ELF-1 (cell line): ENCODE measurements at places on chromosomes 7 and 10.

DNA sequence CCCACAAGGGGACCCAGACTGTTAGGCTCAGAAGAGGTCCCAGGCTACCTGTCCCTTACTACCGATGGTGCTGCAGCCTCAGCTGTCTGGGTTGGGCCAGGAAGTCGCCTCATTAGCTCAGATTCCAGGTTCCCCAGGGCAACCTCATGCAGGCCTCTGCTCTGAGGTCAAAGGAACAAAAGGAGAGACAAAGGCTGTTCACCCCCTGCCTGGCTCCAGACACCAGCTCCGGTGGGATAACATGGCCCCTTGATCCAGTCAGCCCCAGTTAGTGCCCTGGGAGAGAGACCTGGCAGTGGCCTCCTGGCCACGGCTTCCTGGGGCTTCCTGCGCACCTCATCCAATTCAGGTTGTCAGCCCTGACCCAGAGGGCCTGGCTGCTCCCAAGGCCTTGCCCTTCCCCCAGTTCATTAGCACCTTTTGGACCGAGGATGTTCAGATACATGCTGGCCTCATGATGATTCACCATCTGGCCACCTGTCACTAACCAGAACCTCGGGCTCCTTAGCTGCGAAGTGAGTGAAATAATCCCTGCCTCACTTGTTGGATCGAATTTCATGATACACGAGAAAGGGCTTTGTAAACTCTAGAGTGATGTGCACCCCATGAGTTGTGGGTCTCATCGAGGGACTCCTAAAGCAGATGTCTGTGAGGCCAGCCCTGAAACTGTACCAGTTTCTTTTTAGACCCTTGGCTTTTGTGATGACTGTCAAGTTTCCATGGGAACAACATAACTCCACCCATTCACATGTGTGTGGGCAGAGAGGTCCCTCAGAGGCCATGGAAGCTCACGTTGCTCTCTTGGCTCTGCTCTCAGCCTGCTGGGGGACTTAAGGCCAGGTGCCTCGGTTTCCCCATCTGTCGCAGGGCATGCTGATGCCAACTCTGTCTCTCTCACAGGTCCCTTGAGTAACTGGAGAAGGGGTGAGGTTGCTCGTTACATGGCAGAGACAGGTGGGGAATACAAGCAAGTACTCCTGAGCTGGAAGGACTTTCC, 79.5 kb upstream of the PCBD1 start:
- peak; percentile 57 for DNase-seq

DNA sequence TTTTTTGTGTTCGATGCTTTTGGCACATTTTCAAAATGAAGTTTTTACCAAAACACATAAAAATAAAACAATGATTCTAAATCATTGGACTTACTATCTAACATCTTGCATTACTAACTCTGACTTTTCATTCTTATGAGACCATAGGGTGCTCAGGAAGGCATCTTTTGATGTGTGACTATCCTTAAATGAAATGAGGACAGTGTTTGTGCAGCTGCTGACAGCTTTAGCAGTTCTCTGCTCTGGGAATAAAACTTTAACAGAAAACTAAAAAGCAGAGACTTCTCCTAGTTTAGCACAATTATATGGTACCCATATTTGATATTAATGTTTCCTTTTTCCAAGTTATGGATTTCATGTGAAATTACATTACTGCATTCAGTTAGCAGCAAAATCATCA, 471.6 kb downstream of the ARL4A start:
- DNase-seq: no peak

DNA sequence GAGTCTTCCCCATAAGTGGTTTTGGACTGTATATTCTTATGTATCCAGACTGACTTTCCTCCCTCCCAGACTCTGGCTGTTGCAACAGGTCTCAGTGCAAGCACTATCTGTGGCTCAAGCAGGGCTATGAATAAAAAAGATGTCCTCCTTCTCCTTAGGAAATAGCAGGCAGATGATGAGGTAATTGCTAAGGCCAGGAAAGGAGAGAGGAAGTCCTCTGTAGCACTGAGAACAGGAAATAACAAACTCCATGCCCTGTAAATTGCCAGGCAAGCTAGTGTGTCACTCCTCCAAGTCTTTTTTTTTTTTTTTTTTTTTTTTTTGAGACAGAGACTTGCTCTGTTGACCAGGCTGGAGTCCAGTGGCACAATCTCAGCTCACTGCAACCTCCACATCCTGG, 900.1 kb downstream of the TYW1 start:
- DNase-seq: no peak

DNA sequence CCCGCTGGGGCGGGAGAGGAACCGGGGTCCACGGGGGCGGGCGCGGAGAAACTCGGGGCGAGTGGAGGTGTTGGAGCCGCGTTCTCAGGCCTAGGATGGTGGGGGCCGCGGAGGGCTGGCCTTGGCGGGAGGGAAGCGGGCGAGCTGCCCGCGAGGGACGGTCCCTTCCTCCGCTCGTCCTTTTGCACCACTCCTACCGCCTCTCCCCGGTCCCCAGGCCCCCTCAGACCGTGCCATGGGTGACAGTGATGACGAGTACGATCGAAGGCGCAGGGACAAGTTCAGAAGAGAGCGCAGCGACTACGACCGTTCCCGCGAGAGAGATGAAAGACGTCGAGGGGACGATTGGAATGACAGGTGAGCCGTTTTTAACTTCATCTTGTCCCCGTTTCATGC, 451 bp downstream of the SRRT start:
- no peak for DNase-seq

- DNase-seq: no peak
Measured at GRCh38 chr10:69464801-69465401, 13.6 kb downstream of the TSPAN15 start.

GRCh38 chr7:4234498-4234855, 447.6 kb upstream of the FOXK1 start:
- DNase-seq: no peak

DNA sequence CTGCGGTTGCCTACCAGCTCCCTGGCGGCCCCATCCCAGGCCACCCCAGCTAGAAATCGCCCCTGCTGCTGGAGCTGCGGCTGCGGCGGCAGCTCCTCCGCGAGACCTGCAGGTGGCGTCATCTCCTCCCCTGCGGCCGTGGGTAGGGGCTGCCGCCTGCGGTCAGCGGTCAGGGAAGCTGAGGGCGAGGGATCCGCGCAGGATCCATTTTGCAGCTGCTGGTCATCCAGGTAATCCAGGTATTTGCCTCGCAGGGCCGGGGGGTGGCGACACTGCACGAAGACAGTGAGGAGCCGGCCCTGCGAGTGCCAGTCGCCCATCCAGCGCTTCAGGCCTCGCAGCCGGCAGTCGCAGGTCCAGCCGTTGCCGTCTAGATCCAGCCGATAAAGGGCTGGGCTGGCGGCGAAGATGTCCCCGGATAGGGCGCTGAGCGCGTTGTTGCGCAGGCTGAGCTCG, 1.5 kb downstream of the TRIL start:
- DNase-seq: peak; percentile 92

DNA sequence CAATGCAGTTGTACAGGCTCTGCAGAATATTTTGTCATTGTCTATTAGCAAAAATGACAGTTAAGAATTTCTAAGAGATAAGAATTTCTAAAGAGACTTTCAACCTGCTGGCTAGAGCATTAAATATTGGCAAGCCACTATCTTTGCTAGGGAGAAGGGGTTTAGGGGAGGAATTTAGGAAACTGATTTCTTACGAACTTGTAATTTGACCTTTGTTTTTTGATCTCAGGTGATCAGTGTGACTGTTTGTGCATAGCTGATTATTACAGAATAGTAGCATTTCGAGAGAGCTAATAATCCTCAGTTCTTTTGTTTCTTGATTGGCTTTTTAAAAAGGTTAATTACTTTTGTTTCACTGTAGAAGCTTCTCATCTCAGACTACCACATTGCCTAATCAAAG, 68.1 kb downstream of the ST7 start:
- no peak for DNase-seq

DNA sequence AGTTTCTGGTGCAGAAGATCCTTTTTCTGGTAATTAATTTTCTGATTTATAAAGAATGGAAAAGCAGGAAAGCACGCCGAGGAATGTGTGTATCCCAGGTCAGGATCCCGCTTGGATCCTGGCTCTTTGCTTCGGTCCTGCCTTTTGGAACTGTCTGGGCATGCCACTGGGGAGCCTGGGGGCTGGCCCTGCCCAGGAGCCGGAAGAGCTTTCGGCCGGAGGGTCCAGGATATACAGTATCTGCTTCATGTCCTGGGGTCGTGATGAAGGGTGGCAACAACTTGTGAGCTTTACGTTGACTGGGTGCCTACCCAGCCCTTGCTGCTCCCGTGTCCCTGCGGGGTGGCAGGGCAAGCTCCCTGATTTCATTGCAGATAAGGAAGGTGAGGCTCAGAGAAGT, 2.4 kb downstream of the SH2D4B start:
- no peak for DNase-seq

GRCh38 chr7:29084832-29085231, 61.5 kb downstream of the CPVL start:
- no peak for DNase-seq

- no peak for DNase-seq
Measured at GRCh38 chr10:64785816-64786215, 1264.6 kb downstream of the REEP3 start.

DNA sequence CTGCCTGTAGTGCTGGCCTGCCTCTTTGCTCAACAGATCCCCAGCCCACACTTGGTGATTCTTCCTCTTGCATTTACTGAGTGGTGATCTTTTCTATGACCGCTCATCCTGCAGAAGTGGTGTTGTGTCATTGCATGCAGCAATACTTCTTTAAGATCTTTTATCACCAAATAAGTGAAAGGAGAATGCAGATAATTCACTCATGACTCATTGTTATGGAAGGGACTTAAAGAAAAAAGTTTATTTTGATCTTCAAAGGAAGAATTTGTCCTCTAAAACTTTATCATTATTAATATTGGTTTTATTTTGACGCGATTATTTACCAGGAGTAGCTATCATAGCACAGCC, 489.1 kb upstream of the CELF2 start:
- no peak for DNase-seq

GRCh38 chr7:53302496-53303246, 267.2 kb downstream of the POM121L12 start:
- no peak for DNase-seq

DNA sequence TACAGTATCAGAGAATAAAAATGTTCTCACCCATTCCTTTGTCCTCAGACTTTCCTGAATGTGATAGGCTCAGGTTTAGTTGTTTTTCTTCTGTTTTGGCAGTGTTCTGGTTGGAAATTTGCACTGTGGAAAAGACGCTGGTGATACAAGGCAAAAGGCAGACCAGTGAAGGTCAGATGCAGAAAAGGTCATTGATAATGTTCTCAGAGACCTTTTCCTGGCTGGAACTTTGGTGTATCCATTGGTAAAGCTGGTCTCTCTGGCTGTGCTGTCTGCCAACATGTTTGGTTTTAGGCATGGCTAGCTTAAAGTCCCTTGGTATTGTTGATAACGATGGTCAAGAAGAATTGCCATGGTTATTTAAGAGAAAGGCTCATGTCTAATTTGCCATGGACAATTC, 11.5 kb downstream of the ARID5B start:
- DNase-seq: no peak

GRCh38 chr10:43215758-43216455, 51.0 kb downstream of the RASGEF1A start:
- no peak for DNase-seq

GRCh38 chr10:84987039-84987438, 658.6 kb downstream of the CCSER2 start:
- no peak for DNase-seq

GRCh38 chr7:2288503-2288902, 25.7 kb downstream of the SNX8 start:
- DNase-seq: no peak

DNA sequence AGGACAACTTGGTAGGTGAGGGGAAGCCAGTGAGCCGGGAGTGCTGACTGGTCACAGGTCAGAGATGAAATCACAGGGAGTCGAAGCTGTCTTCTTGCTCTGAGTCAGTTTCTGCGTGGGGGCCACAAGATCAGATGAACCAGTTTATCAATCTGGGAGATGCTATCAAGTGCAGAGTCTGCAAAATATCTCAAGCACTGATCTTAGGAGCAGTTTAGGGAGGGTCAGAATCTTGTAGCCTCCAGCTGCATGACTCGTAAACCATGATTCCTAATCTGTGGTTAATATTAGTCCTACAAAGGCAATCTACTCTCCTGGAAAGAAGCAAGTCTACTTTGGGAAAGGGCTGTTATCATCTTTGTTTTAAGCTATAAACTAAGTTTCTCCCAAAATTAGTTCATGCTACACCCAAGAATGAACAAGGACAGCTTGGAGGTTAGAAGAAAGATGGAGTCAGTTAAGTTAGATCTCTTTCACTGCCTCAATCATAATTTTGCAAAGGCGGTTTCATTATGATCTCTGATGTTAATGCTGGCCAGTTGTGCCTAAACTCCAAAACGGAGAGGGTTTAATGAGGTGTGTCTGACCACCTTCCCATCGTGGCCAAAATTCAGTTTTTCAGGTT, 8.4 kb upstream of the LMOD2 start:
- no peak for DNase-seq

DNA sequence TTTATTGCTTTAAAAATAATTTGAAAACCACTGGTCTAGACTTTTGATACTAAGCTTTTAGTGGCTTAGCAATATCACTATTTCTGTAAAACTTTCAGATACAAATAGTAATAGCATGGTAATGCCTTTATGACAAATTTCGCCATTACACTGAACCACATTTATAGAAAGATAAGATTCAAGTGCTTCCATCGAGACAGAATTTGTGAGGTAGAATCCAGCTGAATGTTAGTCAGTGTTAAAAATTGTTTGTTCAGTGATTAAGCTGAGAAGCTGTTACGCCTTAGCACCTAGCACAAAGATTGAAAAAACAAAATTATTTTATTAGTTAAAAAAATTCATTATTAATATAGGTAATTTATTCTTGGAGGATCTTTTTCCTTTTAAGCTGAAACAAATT, 36.5 kb downstream of the GNAT3 start:
- DNase-seq: no peak

GRCh38 chr10:132708441-132708840, 77.5 kb downstream of the NKX6-2 start:
- no peak for DNase-seq

DNA sequence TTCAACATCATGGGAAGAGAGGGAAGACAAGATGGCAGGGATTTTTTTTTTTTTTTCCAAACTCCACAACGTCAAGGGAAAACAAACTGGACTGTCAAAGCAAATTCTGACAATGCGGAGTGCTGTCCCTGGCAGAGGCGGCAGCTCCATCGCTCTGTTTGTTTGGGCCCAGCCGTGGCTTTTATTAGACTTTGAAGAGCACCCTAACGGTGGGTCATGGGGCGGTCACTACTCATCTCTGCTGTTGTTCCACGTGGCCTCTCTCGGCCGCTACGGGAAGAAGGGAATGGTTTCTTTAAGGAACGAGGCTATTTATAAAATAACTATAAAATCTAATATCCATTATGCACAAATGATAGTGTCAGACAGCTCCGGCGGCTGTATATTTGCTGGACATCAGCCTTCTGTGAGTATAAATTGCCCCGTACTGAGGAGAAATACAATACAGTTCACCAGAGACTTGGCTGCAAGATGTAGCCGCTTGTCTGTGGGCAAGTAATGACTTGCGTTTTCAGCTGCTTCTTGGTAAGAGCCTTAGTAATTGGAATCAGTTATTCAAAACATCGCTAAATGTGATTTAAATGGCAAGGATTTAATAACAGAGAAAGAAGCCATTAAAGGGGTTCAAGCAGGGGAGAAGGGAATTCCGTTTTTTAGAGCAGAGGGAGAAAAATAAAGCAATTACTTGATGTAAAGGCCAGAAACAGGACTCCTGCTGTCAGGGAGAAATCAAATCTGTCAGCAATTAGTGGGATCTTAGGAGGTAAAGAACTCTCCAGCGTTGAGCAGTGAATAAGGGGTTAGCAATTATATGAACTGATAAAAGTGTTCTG, 61.7 kb upstream of the RAB11FIP2 start:
- DNase-seq: no peak
